Activated gamma-delta T cell treated with Interleukin-2 at 50 U/mL for 16 hours (primary cell): ENCODE measurements at places on chromosomes 7 and 10.

DNA sequence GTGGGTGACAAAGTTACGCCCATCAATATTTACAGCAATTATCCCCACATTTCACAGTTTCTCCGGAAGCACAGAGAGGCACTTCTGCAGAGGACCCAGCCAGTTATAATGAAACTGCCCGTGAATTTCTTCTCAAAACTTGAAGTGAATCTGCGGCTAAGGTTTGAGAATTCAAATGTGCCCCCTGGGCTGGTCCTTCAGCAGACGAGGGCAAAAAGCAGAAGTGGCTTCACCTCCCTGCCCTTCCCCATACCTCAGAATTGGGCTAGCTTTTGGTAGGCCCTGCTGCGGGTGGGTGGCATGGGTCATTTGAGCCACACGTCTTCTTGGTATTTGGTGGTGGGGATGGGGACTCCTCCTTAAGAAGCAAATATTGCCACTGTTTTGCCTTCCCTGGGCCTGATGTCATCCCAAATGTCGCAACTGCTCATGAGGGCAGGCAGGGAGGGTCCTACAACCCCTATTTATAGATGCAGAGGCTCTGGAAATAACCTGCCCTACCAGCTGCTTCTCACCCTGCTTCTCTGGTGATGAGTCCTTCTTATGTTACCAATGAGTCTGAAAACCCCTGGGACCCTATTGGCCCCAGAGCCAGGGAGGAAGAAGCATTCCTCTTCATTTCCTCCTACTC lies 16.6 kb upstream of the WDFY4 start:
- DNase-seq = no peak

GRCh38 chr10:118195729-118196128 lies 146.4 kb downstream of the FAM204A start:
- DNase-seq = no peak

DNA sequence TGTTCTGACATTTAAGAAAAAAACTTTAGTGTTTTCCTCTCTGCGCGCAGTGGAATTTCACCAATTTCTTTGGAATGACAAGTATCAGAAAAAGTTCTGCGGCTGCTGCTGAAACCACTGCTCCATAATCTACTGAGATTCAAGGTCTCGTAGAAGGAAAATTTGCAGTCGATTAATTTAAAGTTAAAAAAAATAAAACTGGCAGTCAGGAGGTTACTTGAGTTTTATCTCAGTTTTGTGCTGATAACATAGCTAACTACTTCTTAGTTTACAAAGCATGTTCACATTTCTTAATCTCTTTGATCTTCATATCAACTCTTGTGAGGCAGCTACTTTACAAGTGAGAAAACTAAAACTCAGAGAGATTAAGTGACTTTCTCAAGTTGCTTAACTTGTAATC lies 18.2 kb upstream of the CALD1 start:
- DNase-seq = no peak

- no peak for DNase-seq
Measured at GRCh38 chr10:32929634-32930033, 28.4 kb downstream of the ITGB1 start.
